ENCODE measurements at places on chromosomes 1 and 21.

DNA sequence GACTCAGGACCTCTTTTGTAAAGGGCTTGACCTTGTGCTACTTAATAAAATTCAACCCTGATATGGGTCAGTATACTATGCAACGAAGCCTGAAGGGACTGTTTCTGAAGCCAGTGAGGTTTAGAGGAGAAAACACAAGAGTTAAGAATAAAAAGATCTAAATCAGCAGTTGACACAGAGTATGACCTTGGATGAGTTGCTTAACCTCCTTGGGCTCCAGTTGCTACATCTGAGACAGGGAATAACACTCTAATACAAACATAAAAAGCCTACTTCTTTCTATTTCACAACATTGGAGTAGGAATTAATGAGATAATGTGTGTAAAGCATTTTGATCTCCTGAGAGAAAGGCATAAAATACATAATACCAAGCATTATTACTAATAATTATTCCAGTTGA, 882.4 kb upstream of the ADGRL2 start:
- no peak for DNase-seq

- DNase-seq, result no peak
Observed at GRCh38 chr21:38503583-38503982, 5.3 kb upstream of the ERG start.

GRCh38 chr1:119778886-119779560, 10.3 kb upstream of the HMGCS2 start:
- DNase-seq, result no peak

GRCh38 chr1:61952675-61953074, 210.4 kb downstream of the PATJ start:
- no peak for DNase-seq
